ENCODE measurements at places on chromosomes 4 and X.

DNA sequence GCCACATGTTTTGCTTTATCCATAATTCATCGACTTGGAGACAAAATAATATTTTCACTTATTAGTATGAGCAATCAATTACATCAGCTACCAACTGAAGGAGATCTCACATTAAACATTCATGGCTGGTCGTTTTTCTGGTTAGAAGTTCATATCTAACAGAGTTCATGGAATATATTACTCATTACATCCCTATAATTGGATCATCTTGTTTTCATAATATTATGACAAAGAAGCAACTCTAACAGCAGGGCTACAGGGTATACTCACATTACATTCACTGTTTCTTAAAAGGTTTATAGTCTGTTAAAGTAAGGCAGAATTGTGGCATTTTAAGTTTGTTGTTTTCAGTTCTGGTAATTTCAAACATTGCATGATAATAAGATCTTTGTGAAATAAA is 33.0 kb downstream of the GSTCD start:
- peak; percentile 68 for DNase-seq

DNA sequence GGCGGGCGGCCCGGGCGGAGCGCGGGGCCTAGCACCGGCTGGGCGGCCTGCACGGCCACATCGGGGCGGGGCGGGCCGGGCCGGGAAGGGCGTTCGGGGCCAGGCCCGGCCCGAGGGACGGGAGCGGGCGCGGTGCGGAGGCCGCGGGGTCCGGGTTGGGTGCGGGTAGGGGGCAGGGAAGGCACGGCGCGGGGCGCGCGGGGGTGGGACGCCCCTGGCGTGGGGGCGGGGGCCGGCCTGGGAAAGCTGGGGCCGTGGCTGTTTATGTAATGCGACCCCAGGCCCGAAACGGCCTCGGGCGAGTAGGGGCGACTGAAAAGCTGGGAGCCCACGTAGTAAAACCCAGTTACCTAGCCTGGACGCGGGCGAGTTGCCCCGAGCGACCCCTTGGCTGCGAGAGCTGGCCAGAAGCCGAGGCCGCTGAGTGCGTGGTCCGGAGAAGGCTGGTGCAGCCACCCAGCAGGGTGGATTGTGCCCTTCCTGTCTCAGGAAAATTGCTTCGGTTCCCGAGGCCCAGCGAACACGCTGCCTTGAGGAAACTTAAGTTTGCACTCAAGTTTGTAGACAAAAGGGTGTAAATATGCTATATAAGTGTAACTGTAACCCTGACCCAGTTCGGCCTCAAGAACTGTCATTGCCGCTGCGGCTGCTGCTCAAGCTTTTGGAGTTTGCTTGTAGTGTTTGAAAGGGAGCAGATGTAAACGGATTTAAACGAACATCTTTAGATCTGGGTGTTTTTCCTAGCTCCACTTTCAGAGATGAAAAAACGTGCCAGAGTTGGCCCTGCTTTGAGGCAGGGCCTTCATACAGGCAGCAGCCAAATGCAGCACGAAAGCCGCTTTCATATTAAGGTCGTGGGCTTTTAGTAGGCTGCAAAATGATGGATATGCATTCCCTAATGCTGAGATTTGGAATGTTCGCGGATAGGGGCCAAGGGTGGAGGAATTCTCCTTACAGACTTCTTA is 674 bp downstream of the SEC24B start:
- DNase-seq = peak; percentile 68

DNA sequence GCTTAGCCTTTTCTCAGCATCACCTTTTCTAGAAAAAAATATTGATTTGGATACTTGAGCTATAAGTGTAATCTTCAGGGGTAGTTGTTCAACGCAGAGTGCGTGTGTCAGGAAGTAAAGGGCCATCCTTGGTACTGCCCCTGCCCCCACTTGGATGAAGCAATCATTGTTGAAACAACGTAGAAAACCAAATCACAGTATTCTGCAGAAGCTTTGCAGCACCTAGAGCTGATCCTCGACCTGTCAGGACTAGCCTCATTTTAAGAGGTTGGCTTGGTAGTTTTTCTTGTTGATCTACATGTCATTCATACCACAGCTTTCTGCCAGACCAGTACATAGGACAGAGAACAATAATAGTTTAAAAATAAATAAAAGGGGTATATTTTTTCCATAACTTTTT is 65.3 kb upstream of the MYOZ2 start:
- no peak for DNase-seq

- DNase-seq = no peak
Measured at GRCh38 chr4:67980512-67980911, 17.2 kb upstream of the TMPRSS11A start.

GRCh38 chr4:152516156-152516555 is 19.7 kb downstream of the FBXW7 start:
- peak; percentile 20 for DNase-seq

DNA sequence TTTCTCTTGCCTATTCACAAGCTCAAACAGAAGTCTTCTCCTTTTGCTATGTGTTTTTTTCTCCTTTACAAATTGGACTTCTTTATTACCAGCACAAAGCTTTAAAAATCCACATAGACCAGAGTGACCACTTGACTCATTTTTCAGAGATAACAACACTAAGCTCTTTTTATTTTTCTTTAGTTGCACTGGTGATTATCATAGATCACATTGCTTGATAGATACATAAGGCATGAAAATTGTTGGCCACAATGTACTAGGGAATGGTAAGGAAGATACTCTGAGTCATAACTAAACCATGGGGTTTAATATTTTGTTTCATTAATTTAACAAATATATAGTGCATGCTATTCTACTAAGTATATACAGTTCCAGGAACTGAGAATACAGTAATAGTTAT is 159.0 kb downstream of the GASK1B start:
- no peak for DNase-seq

DNA sequence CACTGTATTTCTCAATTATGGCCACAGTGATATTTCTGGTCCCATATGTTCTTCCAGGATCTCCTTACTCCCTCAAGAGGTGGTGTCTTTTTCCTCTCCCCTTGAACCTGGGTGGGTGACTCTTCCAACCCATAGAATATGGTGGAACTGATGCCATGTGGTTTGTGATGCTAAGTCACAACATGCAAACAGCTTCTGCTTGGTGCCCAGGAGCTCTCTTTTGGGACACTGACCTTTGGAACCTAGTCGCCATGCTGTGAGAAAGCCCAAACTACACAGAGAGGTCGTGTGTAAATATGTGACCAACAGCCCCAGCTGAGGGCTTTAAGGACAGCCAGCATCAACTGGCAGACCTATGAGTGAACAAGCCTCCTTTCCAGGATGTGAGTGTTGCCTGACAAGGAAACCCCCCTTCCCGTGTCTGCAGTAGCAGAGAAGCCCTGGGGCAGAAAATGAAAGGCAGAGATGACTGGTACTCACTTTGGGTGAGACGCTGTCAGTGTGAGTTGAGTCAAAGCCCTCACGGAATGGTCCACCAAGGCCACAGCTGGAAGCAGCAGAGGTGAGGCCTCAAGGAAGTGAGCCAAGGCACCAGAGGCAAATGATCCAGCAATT is 223.4 kb downstream of the BCOR start:
- DNase-seq = no peak

- no peak for DNase-seq
Measured at GRCh38 chrX:8851231-8851886, 50.2 kb upstream of the FAM9A start.

DNA sequence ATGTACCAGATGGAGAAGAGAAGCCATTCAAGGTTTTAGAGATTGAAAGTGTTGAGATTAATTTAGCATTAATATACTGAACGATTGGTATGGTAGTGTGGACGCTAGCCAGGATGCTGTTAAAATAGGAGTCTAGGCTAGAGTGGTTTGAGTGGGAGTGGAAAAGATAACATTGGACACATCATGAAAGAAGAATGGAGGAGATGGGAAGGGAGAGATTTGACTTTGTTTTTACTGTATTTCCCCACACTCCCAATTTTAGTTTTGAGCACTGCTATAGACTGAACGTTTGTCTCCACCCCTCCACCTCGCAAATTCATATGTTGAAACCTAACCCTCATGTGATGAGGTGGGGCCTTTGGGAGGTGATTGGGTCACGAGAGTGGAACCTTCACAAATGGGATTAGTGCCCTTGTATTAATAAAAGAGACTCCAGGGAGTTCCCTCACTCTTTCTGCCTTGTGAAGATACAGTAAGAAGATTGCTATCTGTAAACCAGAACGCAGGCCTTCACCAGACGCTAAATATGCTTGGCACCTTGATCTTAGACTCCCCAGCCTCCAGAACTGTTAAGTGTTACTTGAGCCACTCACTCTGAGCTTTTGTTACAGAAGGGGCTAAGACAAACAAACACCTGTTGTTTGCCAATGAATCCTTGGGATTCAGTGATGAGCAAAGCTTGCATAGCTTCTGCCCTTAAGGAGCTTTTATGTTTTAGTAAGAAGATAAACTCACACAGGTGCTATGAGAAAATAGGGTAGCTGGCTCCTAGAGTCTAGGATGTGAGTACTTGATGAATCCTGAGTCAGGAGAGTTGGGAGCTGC is 25.8 kb downstream of the USP9X start:
- DNase-seq = peak; percentile 9

DNA sequence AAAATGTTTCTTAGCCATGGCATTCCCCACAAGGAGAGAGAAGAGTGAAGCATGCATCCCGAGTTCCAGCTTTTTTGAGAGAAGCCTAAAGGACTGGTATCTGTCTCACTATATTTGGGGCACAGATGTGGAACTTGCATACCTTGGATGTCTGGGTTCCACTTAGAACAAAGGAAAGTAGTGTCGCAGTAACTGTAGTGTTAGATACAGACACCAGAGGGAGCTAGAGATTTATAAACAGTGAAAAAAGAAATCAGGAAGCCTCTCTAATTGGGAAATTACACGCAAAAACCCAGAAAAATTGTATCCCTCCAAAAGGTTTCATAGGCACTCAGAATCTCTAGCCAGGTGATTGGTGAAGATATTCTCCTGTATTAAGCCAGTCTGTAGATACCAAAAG is 34.4 kb downstream of the AGTR2 start:
- peak; percentile 37 for DNase-seq

DNA sequence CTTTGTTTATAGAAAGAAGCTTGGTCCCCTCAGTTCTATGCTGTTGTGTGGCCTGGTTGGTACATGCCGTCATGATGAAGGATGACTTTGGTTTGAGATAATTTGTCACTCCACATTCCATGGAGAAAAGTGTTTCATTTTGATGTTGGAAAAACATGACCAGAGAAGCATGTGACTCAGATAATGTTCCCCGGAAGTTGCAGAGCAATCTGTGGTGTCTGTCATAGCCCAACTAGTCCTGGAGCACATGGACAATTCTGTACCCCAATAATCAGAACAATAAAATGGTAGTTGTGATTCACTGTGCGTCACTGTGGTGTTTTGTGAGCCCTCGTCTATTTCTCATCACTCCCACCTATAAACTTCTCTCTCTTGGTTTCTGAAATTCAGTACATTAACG is 85.1 kb downstream of the PDK3 start:
- no peak for DNase-seq

DNA sequence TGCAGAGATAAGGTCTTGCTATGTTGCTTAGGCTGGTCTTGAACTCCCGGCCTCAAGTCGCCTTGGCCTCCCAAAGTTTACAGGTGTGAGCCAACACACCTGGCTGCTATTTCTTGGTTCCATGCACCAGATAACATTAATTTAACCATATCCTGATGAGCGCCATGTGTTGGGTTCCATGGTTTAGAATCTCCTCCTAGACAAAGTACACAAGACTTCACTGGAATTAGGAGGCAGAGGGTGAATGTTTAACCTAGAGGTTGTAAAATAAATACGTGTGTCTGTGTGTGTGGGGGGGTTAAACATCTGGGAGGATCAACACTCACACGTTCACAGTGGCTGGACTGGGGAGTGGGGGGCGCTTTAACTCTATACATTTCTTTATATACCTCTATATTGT is 32.4 kb upstream of the SORCS2 start:
- no peak for DNase-seq

DNA sequence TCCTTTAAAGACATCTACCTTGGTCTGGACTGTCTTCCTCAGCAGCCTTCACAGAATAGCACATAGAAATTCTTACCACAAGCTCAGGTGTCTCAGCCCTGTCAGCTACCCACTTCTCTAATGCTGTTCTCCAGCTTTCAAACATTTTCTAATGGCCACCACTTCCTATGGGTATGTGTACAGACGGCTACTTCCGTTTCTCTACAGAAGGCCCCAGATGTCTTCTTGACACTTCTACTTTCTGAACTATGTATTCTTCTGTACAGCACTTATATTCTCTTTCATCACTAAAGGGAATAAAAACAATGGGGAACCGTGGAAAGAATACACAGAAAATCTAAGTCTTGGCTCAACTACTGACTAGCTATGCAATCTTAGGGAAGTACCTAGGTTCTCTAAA is 13.3 kb downstream of the OPHN1 start:
- DNase-seq = no peak

GRCh38 chr4:57162499-57163019 is 52.4 kb upstream of the IGFBP7 start:
- DNase-seq = no peak

DNA sequence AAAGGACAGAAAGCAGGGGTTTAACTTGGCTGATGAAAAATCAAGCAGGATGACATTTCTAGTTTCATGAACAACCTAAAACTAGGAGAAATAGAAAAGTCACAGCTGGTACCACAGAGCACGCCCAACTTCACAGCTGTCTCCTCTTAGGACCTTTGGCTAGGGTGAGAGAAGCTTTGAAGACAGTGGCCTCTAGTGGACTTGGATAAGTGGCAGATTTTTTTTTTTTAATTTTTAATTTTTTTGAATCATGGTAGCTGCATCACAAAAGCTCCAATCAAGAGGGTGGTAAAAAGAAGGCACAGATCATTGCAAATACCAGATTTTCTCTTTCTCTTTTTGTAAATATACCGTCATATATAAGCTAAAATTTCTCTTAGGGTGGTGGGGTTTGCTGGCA is 20.2 kb upstream of the MAP3K15 start:
- DNase-seq = peak; percentile 48

- DNase-seq = no peak
Measured at GRCh38 chr4:82398263-82398662, 24.5 kb upstream of the HNRNPD start.

DNA sequence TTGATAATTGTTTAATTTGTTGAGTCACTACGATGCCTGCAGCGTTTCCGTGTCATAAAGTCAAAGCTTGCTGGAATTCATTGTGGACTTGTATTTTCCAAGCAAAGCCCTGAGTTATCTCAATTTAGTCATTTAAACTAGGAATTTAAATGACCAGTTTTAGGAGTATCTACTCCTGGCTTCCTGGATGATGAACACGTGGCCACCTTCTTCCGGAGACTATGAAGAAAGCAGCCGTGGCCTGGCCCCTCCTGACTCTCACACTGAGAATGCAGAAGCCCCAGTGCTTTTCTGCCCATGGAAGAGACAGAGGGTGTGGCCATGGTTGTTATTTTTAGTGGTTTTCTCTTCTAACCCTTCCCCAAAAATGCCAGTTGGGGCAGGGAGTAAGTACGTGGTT is 250.7 kb upstream of the GATB start:
- no peak for DNase-seq

- no peak for DNase-seq
Measured at GRCh38 chr4:154529728-154530519, 20.3 kb downstream of the PLRG1 start.

- peak; percentile 10 for DNase-seq
Measured at GRCh38 chr4:16952462-16952871, 54.0 kb upstream of the LDB2 start.

DNA sequence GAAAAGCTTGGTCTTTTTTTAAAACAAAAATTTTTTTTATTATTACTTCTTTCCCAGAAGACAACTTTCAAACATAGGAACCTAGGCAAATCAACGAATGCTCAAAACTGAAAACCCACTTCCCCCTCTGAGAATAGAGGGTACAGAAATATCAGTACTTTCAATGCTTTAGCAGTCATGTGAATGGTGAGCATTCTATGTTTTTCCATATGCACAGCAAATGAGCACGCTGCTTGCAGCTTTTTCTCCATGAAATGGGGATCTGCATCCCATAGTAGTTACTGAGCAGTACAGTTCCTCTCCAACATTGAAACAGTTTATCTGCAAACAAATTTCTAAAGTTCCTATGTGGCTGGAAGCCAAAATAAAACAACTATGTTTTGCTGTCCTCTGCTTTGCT is 108.4 kb upstream of the BMP2K start:
- DNase-seq = no peak
